CD4-positive, alpha-beta T cell (primary cell): ENCODE measurements at places on chromosomes 1 and 21.

DNA sequence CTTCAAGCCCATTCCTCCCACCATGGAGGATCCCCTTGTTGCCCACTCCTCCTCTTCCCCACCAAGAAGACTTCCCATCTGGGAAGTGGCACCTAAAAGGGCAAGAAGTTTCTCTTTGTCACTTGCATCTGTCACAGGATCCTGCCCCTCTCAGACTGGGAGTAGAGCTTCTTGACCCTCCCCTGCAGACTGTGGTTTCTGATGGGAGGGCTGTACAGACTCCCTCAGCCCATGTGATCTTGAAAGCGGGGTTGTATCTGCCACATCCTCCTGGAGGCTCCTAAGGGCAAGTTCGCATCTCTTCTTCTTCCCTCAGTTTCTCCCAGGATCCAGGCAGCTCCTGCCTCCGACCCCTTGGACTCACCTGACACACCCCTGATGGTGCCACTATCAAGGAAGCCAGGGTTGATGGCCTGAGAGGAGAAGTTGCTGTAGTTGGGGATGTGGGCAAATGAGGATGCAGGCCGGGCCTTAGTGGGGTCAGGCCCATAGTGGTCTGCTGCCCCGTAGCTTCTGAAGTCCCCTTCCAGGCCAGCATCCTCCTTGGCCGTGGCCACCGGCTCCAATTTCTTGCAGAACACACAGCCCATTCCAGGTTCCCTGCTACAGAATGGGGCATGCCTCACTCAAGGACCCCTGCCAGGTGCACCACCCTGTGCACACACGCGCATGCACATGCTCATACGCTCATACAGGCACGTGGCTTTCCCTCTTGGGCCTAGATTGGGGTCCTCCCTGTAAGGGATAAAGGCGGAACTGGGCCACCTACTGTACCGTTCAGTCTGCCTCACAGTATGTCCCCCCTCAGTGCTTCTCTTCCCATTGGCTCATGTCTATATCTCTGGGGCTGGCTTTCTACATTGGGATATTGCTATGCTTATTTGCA lies 11.4 kb downstream of the FGR start:
- no peak for DNase-seq

DNA sequence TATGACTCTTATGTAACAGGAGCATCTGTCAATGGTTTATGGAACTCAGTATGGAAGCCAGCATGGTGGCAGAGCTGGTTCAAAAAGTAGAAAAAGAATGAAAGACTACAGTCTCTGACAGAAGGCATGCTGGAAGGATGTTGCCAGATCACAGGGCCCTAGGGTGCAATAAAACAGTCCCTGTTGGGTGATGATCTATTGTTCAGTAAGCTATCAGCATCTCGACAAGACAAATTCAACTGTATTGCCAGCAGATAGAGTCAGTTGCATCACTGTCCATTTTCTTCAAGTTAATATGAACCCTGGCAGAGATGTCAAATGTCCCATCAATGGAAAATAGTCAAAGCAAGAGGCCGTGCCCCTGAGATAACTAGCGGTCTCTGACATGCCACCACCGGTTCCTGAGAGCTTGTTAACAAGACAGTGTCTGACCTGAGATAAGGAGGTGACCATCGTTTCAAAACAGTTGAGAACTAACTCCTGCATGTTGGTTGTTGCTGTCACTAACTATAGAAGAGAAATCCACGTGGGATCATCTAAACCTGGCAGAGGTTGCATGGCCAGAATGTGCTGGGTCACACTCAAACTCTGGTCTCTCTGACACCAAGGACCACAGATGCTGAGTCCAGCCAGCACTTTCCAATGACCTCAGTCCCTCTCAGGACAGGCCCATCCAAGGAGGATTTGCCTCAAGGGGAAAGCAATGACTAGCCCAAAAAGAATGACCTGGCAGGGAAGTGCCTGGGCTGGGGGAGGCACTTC lies 125.9 kb downstream of the RIPK4 start:
- no peak for DNase-seq

GRCh38 chr1:150164779-150165178 lies 15.1 kb downstream of the PLEKHO1 start:
- DNase-seq: no peak

DNA sequence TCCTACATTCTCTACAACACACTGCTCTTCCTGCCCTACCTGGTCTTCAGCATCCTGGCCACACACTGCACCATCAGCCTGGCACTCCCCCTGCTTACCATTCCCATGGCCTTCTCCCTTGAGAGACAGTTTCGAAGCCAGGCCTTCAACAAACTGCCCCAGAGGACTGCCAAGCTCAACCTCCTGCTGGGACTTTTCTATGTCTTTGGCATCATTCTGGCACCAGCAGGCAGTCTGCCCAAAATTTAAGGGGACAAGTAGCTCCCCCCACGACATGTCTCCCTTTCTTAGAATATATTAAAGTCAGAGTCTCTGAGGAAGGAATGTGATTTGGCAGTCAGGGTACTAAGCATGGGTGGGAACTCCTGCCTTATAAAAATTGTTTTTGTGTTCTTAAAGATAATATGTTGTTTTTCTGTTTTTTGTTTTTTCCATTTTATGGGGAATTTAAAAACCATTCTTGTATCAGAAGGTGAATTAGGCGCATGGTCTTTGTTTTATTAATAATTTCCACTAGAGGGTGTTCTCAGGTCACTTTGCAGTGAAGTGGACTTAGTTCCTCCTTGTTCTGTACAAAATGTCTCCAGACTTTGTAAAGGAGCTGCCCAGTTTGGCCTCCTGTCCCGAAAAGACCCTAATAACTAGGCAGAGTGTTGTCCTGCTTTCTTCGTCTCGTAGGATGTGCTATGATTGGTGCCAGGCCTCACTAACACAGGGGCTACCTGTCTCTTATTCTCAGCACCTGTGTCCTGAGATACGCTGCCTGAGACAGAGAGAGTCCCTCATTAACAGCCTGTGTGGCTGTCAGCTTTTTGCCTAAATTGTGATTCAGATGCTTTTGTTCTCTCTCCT lies 13.1 kb downstream of the UBIAD1 start:
- DNase-seq: no peak

DNA sequence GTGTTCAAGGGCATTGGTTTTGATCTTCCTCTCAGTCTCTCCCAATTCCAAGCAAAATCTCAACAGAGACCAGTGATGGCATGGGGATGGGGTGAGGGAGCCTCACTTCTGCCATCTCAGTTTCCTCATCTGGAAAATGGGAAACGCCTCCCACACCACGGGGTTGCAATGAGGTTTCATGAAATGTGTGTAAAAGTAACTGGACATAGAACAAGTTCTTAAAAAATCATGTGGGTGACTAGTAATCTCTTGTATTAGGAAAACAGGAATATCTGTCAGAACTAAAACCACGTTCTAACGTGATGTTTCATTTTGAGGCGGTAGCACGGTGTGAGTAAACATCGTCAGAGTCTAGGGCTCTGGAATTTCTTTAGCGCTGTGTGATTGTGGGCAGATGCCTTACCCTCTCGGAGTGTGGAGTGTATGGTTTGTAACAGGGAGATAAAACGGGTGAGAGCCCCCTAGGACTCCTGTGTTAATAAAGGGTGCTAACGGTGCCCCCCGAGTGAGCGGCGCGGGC lies 55.5 kb upstream of the DNAJC6 start:
- no peak for DNase-seq

DNA sequence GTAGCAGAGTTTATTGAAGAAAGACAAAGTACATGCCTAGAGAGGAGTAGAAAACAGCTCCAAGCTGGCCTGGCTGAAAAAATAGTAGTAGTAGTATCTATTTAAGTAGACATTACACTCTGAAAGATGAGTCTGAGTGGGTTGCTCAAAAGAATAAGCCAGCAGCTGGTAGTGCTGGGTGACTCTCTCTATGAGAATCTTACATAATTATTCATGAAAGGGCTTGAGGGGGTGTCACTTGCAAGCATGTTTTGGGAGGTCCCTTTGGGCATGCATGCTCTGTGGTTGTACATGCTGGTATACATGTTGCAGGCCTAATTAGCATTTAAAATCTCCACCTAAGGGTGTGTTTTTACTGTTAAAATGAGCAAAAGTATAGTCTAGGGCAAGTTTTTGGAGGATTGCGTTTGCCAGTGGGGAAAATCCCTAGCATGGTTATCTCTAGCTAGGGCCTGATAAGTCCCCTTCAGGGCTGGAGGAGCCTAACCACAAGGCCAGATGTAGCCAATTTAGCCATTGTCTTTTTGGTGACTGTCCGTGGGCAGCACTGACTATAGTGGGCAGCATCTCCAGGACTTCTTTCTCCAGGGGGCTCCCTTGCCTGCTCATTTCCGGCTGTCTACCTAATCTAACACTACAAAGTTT lies 11.0 kb upstream of the FCGR2A start:
- DNase-seq: no peak

DNA sequence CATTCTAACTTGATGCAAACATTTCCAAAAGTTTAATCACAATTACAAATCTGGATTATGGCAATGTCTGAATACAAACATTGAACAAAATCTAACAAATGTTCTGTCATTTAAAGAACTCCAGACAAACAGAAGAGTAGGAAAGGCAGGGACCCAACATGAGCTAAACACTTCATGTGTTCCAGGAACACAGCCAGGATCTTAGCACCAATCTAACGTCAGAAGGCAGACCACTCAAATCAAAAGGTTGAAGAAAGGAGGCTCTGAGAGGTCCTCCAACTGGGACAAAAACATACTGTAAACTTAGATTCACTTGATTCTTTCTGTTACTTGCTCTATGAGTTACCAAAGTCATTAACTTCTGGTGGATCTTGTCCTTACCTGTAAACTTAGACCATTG lies 374.0 kb downstream of the NEGR1 start:
- no peak for DNase-seq

- DNase-seq: no peak
Measured at GRCh38 chr1:27074175-27074780, 61.6 kb upstream of the TENT5B start.

- no peak for DNase-seq
Measured at GRCh38 chr21:42347601-42348327, 3.0 kb downstream of the TFF2 start.

DNA sequence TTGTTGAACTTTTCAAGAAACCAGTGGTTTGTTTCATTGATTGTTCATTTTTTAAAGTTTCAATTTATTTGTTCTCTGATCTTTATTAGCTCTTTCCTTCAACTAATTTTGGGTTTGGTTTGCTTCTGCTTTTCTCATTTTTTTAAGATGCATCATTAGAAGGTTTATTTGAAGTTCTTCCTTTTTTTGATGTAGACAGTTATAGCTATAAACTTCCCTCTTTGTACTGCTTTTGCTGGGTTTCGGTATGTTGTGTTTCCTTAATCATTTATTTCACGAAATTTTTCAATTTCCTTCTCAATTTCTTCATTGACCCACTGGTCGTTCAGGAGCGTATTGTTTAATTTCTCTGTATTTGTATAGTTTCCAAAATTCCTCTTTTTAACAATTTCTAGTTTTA lies 133.3 kb upstream of the GPR52 start:
- no peak for DNase-seq

DNA sequence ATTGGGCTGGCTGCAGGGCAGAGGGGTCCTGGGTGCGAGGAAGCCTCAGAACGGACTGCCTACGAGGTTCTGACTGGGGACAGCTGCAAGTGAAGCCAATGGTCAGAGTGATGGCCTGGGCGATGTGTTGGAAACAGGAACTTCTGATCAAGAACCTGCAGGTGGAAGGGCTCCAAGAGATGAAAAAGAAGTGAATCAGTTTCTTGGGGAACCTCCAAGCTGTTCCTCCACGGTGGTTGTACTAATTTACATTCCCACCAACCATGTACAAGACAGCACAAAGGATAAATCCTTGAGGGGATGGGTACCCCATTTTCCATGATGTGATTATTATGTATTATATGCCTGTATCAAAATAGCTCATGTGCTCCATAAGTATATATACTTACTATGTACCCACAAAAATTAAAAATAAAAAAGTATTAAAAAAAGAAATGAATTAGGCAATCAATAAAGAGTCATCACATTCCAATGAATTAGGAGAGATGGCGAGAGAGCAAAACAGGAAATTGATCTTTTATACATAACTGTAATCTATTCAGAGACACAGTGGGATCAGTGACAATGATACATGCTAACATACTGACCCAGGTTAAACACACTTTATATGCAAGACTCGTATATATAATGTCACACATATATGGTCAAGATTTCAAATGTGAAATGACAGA lies 58.1 kb downstream of the PTPN14 start:
- DNase-seq: no peak

DNA sequence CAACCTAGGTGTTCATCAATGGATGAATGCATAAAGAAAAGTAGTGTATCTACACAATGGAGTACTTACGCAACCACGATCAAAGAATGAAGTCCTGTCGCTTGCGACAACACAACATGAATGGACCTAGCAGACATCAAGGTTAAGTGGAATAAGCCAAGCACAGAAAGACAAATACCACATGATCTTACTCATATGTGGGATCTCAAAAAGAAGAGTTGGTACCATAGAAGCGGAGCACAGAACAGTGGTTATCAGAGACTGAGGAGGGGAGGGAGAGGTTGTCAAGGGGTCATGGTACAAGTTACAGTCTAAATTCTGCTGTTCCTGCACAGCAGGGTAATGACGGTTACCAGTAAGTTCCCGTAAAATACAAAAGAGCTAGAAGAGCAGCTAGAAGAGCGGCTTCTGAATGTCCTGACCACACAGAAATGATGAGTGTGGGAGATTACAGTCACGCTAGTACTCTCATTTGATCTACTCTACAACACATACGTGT lies 36.7 kb downstream of the NPHP4 start:
- no peak for DNase-seq

GRCh38 chr1:193309936-193310475 lies 123.6 kb upstream of the B3GALT2 start:
- DNase-seq: no peak

GRCh38 chr21:25412100-25412499 lies 195.2 kb downstream of the MRPL39 start:
- no peak for DNase-seq

- no peak for DNase-seq
Measured at GRCh38 chr1:4696161-4696745, 41.8 kb downstream of the AJAP1 start.
